Upper lobe of right lung (tissue), 1 donor: ENCODE measurements at places on chromosomes 16 and 17. TPM values are rescaled to one million over a fixed set of nuclear protein-coding genes. Genes with fewer than 3 reads are reported as not detected.

DNA sequence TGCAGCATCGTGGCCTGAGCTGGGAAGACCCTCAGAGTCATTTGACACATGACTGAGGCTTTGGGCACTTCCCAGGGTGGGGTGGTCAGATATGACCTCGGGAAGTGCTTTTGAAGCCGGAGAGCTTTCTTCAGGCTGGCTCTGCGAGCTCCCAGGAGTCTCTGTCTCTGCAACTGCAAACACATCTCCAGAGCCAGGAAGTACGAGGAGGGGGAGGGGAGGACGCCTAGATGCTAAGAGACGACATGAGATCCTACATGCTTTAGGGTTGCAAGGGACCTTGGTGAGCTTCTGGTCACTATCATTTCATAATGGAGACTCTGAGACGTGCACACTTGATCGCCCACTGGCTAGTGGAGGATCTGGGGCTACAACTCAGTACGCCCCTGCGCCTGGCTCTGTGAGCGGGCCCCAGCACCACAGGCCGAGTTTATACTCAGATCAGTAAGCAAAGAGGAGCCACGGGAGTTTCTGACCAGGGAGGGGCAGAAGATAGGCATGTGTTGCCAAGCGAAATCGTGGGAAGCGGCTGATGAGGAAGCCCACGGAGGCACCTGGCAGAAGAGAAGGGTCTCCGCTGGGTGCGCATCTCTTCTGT, 527 bp upstream of the MGAT5B start:
- peaks cover 33% of the 10 kb centered on the region for H3K27me3 ChIP-seq
- DNase-seq = no peak
- no peaks in the 10 kb centered on the region for H3K36me3 ChIP-seq
- H3K27ac ChIP-seq = no peak overlapping the region
- peaks cover 7% of the 10 kb centered on the region for H3K4me1 ChIP-seq
- no peak overlapping the region for H3K4me3 ChIP-seq

DNA sequence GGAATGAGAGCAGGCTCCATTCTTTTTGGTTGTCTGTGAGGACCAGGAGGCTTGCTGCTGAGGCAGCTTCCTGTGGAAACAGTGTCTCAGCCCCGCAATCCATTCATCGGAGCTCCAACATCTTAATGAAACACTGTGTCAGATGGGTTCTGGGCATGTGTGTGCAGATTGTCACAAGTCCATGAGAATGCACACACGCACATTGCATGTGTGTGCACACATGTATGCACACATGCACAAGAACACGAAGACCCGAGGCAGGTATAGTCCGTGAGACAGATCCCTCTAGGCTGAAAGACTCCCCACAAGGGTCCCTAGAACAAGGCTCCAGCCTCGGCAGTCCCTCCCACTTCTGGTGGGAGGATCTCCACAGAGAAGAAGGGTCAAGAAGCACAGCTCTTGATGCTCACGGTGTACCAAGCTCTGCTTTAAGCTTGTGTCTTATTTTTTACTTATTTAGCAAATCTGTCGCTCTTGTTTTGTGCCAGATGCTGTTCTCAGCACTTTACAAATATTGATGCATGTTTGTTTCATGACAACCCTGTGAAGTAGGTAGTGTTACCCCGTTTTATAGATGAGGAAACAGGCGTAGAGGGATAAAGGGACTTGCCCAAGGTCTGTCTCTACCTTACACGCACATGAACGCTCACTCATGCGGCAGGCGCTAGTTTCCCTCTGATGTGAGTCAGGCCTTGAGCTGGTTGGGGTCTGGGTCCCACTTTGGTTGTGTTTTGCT, 213.1 kb downstream of the SEC14L1 start:
- H3K4me3 ChIP-seq = no peak overlapping the region
- no peaks in the 10 kb centered on the region for H3K27me3 ChIP-seq
- no peak for DNase-seq
- H3K36me3 ChIP-seq = no peaks in the 10 kb centered on the region
- H3K4me1 ChIP-seq = peaks cover 17% of the 10 kb centered on the region

- no peaks in the 10 kb centered on the region for H3K36me3 ChIP-seq
- H3K4me3 ChIP-seq = no peak overlapping the region
- no peak for DNase-seq
- H3K27me3 ChIP-seq = no peaks in the 10 kb centered on the region
- no peaks in the 10 kb centered on the region for H3K4me1 ChIP-seq
- H3K27ac ChIP-seq = no peak overlapping the region
Measured at GRCh38 chr16:49920397-49920796, 64.5 kb upstream of the ZNF423 start.

GRCh38 chr16:82630688-82631087, 3.9 kb downstream of the CDH13 start:
- no peak overlapping the region for H3K4me3 ChIP-seq
- no peak for DNase-seq
- peaks cover 6% of the 10 kb centered on the region for H3K4me1 ChIP-seq
- H3K27ac ChIP-seq = no peak overlapping the region
- H3K27me3 ChIP-seq = peaks cover 21% of the 10 kb centered on the region
- no peaks in the 10 kb centered on the region for H3K36me3 ChIP-seq

- H3K27me3 ChIP-seq = no peaks in the 10 kb centered on the region
- H3K36me3 ChIP-seq = no peaks in the 10 kb centered on the region
- H3K4me3 ChIP-seq = peak overlapping the region; percentile 17
- peaks cover 34% of the 10 kb centered on the region for H3K4me1 ChIP-seq
- H3K27ac ChIP-seq = peak overlapping the region; percentile 88
Measured at GRCh38 chr16:10828851-10829366, 10.3 kb upstream of the TVP23A start.

- H3K4me1 ChIP-seq = peaks cover 29% of the 10 kb centered on the region
- no peak for DNase-seq
Measured at GRCh38 chr17:36485805-36486203, 677 bp upstream of the ZNHIT3 start.

- H3K4me1 ChIP-seq = peaks cover 31% of the 10 kb centered on the region
- peaks cover 15% of the 10 kb centered on the region for H3K36me3 ChIP-seq
- DNase-seq = peak; percentile 85
- peaks cover 19% of the 10 kb centered on the region for H3K27me3 ChIP-seq
- peak overlapping the region; percentile 64 for H3K4me3 ChIP-seq
- peak overlapping the region; percentile 66 for H3K27ac ChIP-seq
Measured at GRCh38 chr17:44005527-44006271, 1.3 kb downstream of the NAGS start.

- no peak overlapping the region for H3K4me3 ChIP-seq
- H3K36me3 ChIP-seq = no peaks in the 10 kb centered on the region
- no peak for DNase-seq
- H3K27ac ChIP-seq = no peak overlapping the region
Measured at GRCh38 chr17:74271281-74271680, 2.8 kb upstream of the DNAI2 start.

DNA sequence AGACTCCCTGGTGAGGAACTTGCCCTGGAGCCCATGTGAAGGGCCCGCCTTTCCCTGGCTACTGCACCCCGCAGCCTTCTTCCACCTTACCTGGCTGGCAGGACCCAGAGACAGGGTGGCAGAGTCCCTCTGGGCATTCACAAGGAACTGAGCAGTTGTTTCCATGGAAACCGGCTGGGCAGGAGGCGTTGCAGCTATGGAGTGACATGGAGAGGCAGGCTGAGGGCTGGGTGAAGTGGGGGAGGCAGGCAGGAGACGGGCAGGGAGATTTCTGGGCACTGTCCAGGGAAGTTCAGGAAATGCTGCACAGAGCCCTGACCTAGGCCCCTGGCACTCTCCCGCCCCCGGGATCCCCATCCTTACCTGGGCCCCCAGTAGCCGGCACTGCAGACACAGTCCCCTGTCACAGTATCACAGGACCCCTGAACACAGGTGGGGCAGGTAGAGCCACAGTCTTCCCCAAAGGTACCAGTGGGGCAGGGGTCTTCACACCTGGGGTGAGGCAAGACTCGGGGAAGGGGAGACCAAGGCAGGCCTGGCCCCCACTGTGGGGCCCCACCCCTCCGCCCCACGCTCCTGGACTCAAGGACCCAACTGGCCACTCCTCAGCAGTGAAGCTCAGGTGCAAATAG, 5.9 kb downstream of the SCARF1 start:
- peak; percentile 87 for DNase-seq
- H3K4me1 ChIP-seq = peaks cover 14% of the 10 kb centered on the region
- no peak overlapping the region for H3K4me3 ChIP-seq
- peak overlapping the region; percentile 9 for H3K27ac ChIP-seq
- no peaks in the 10 kb centered on the region for H3K27me3 ChIP-seq
- H3K36me3 ChIP-seq = peaks cover 26% of the 10 kb centered on the region

- no peaks in the 10 kb centered on the region for H3K4me1 ChIP-seq
- no peaks in the 10 kb centered on the region for H3K27me3 ChIP-seq
- peak; percentile 50 for DNase-seq
- peaks cover 71% of the 10 kb centered on the region for H3K36me3 ChIP-seq
- no peak overlapping the region for H3K4me3 ChIP-seq
Measured at GRCh38 chr17:82932518-82933310, 92.9 kb upstream of the ZNF750 start.

- no peaks in the 10 kb centered on the region for H3K4me1 ChIP-seq
- no peaks in the 10 kb centered on the region for H3K36me3 ChIP-seq
- no peaks in the 10 kb centered on the region for H3K27me3 ChIP-seq
- no peak overlapping the region for H3K4me3 ChIP-seq
Measured at GRCh38 chr16:55118701-55119260, 188.1 kb downstream of the IRX5 start.

DNA sequence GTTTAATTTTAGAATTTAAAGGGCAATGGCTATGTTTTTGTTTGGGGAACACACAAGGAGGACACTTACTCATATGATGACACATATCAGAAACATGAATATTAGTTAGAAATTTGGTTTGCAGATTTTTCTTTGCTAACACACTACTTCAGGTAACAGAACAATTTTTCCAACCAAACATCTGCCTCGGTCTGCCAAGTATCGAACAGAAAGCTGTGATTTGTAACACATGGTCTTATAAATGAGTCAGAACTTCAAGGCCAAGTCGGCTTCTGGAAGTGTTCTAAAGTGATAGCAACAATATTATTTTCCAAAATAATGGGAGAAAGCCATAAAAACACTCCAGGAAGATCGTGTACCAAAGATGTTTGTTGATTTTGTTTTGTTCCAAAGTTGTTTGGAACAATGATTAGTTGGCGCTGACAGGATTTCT, 75.9 kb upstream of the PMFBP1 start:
- no peaks in the 10 kb centered on the region for H3K36me3 ChIP-seq
- no peaks in the 10 kb centered on the region for H3K4me1 ChIP-seq
- DNase-seq = no peak
- H3K27ac ChIP-seq = no peak overlapping the region
- H3K27me3 ChIP-seq = no peaks in the 10 kb centered on the region
- no peak overlapping the region for H3K4me3 ChIP-seq

DNA sequence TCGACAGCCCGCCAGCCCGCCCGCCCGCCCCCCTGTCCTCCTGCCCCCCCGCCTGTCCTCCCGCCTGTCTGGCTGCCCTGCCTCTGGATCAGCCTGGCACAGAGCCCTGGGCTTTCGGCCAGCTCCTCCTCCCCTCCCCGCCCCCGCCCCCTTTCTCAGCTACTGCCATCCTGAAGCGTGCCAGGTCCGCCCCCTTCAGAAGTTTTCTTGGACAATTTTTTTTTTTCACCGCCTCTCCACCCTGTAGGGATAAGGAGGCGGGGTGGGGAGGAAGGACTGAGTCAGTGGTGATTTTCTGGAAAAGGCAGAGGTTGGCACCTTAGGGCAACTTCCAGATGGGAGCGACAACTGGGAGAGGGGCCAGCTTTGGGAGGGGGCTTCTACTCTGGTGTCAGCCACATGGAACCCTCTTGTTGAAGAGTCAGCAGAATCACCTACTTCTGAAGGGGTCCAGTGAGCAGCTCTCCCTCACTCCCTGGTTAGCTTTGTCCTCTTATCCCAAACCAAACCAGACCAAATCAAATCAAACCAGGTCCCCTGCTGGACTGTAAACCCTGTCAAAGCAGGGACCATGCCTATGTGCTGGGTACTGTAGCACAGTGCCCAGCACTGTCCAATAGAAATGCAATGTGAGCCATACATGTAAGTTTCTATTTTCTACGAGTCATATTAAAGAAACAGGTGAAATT, 19.7 kb downstream of the IGF2BP1 start:
- no peaks in the 10 kb centered on the region for H3K4me1 ChIP-seq
- no peak overlapping the region for H3K4me3 ChIP-seq
- H3K27me3 ChIP-seq = peaks cover 65% of the 10 kb centered on the region
- no peaks in the 10 kb centered on the region for H3K36me3 ChIP-seq
- DNase-seq = peak; percentile 69
- no peak overlapping the region for H3K27ac ChIP-seq

DNA sequence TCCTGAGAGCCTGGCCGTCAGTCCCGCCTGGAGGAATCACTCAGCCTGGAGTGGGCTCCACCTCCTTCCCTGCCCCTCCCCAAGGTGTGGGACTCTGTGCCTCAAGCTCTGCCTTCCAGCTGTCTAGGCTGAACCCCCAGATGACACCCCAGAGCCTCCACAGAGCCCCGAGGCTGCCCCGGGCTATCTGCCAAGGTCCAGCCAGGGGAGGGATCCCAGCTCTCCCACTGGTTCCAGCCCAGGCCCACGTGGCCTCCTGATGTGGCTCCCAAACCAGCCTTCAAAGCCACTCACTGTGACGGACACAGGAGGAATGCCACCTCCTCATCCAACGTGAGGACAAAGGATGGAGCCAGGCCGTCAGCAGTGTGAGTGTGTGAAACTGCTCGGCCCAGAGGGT, 45.6 kb upstream of the ENPP7 start:
- H3K4me3 ChIP-seq = no peak overlapping the region
- no peak for DNase-seq
- H3K4me1 ChIP-seq = no peaks in the 10 kb centered on the region
- H3K27ac ChIP-seq = no peak overlapping the region
- peaks cover 20% of the 10 kb centered on the region for H3K27me3 ChIP-seq
- H3K36me3 ChIP-seq = no peaks in the 10 kb centered on the region

DNA sequence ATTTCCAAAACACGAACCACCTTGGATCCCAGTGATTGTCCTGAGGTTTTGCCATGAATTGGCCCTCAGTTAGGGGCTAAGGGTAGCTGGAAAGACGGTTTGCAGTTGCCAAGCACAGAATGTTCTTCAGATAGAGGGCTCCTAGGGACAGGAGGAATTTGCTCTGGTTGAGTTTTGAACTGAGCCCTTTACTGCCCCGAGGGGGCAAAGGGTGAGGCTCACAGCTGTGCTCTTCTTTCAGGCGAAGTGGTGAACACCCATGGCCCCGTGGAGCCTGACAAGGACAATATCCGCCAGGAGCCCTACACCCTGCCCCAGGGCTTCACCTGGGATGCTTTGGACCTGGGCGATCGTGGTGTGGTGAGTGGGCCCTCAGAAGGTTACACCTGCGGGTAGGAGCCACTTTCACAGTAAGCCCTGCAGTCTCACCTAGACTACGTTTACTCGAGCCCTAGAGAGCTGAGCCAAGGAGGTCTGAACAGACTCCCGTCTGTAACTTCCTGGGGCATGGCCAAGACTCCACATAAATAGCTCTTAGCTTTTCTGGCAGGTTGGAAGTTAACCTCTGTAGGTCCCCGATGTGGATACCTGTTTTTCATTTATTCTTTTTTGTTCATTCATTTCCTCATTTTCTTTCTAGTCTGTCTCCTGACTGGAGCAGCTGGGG, 32.5 kb downstream of the NMT1 start:
- DNase-seq = no peak
- H3K36me3 ChIP-seq = peaks cover 86% of the 10 kb centered on the region
- H3K27me3 ChIP-seq = no peaks in the 10 kb centered on the region
- no peak overlapping the region for H3K4me3 ChIP-seq
- peak overlapping the region; percentile 85 for H3K27ac ChIP-seq

SOST gene
- not detected for total RNA-seq

KIAA0753 gene
- 18.3 TPM for total RNA-seq

CCL7 gene
- not detected for total RNA-seq

IL17C gene
- total RNA-seq = not detected
